ENCODE measurements at places on chromosomes 4 and X.

DNA sequence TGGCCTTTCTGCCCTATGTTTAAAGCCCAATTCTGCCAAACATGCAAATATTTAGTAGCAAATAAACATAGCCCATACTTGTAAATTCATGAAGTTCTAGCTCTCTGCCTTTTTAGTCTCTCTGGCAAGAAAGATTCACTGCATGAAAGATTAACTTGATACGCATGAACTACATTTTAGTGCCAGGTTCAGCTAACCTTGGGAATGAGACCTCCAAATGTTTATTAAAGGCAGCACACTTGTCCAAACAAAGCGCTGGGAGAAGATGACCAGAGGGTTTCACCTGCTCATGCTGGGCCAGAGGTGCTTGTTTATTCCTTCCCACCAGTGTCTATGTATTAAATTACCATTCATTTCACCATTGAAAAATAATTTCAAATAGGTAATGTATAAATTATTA, 44.5 kb upstream of the IL1RAPL1 start:
- no peaks in the 10 kb centered on the region for H3K27me3 ChIP-seq
- no peaks in the 10 kb centered on the region for H3K36me3 ChIP-seq
- H3K4me1 ChIP-seq: no peaks in the 10 kb centered on the region

DNA sequence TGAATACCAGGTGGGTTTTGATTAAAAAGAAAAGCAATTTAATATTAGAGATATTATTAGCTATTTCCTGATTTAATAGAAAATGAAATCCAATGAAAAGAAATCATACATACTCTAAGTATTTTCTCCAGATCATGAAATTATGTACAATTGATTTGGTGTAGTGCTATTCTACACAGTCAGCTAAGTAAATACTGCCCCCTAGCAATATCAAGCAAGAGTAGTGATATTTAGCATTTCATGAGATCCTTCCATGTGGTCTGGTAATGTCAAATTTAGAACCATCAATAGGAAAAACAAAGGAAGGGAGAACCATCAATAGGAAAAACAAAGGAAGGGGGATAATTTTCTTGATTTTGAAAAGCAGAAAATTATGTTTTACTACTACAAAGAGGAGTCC, 114.6 kb downstream of the TBCK start:
- H3K4me1 ChIP-seq: no peaks in the 10 kb centered on the region
- H3K27me3 ChIP-seq: no peaks in the 10 kb centered on the region
- no peak overlapping the region for H3K27ac ChIP-seq
- peaks cover 5% of the 10 kb centered on the region for H3K36me3 ChIP-seq

GRCh38 chr4:3201718-3202702, 46.9 kb upstream of the MSANTD1 start:
- H3K27ac ChIP-seq: peak overlapping the region; percentile 69
- H3K36me3 ChIP-seq: peaks cover 54% of the 10 kb centered on the region
- ATAC-seq: peak; percentile 86
- peaks cover 26% of the 10 kb centered on the region for H3K4me1 ChIP-seq
- peak overlapping the region; percentile 52 for H3K4me3 ChIP-seq
- H3K27me3 ChIP-seq: no peaks in the 10 kb centered on the region

- H3K27ac ChIP-seq: peak overlapping the region; percentile 36
- H3K4me1 ChIP-seq: peaks cover 24% of the 10 kb centered on the region
- no peaks in the 10 kb centered on the region for H3K36me3 ChIP-seq
- H3K27me3 ChIP-seq: no peaks in the 10 kb centered on the region
- H3K4me3 ChIP-seq: no peak overlapping the region
These were observed 54.5 kb downstream of the CHM start for GRCh38 chrX:85992811-85993229.

DNA sequence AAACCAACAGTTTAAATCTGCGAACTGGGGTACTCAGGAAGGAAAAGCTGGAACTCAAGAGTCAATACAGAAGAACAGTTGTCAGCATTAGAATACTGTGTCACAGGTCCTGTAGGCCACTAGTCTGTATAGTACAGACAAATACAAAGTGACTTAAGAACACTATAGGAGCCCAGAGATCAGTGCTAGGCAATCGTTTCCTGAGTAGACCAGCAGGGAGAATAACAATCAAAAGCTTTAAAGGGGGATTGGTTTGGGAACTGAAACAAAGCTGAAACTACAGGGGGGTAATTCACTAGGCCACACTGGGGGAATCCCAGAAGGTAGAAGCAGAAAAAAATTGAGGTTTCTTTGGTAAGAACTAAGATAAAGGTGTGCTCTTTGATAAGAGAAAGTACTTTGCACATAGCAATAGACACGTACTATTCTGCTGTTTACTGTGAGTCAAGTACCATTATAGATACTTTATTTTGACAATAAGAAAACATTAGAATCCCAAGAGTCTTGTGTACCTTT, 339.7 kb downstream of the PCDH19 start:
- no peaks in the 10 kb centered on the region for H3K36me3 ChIP-seq
- no peaks in the 10 kb centered on the region for H3K27me3 ChIP-seq
- ATAC-seq: no peak
- no peak overlapping the region for H3K4me3 ChIP-seq
- no peak overlapping the region for H3K27ac ChIP-seq
- no peaks in the 10 kb centered on the region for H3K4me1 ChIP-seq
